ENCODE measurements at places on chromosomes 16 and 17.
A peak's percentile ranks its signal among the peaks of the same experiment; 100 is the strongest.

- no peak for DNase-seq
These were observed 193.0 kb upstream of the ZFHX3 start for GRCh38 chr16:73240920-73241319.

- DNase-seq = no peak
These were observed 7.6 kb downstream of the SYT17 start for GRCh38 chr16:19175492-19176262.

DNA sequence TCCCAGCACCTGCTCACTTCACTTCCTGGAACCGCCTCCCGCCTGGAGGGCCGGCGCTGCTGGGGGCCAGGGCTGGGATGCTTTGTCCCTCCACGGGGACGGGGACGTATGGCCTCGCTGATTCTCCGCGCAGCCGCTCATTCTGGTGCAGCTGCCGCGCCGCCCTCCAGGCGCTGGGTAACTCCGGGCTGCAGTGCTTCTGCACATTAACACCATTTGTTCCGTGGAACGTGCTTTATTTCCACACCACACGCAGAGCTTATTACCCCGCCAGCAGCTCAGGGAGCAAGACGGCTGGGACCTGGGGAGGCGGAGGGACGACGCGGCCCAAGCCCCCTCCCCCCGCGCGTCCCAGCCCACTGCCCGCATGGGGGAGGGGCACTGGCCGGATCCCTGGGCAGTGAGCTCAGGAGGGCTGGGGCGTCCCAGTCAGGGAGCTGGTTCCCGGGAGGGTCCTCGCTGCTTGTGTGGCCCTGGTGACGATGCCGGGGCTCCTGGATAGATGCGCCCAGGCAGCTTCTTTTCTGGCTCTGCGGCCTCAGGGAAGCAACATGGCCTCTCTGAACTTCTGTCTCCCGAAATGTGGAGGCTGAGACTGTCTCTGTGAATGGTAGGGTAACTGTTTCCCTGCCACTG lies 45.4 kb upstream of the ACSF3 start:
- no peak for DNase-seq

DNA sequence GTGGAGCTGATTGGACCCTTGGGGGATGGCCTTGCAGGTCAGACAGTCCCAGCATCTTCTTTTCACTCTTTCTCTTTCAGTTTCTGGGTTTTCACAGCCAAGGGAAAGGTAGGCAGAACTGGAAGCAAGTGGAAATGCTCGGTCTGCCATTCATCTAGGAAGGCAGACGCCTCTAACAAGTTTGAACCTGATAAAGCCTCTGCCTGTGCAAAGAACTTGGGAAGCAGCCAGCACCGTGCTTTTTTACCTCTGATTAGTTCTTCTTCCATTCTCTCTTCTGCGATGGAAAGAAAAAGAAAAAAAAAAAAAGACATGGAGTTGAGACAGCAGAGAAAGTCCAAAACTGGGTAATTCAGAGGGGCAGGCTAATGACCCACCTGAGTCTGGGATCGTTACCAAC lies 997.8 kb upstream of the EEF2KMT start:
- no peak for DNase-seq

DNA sequence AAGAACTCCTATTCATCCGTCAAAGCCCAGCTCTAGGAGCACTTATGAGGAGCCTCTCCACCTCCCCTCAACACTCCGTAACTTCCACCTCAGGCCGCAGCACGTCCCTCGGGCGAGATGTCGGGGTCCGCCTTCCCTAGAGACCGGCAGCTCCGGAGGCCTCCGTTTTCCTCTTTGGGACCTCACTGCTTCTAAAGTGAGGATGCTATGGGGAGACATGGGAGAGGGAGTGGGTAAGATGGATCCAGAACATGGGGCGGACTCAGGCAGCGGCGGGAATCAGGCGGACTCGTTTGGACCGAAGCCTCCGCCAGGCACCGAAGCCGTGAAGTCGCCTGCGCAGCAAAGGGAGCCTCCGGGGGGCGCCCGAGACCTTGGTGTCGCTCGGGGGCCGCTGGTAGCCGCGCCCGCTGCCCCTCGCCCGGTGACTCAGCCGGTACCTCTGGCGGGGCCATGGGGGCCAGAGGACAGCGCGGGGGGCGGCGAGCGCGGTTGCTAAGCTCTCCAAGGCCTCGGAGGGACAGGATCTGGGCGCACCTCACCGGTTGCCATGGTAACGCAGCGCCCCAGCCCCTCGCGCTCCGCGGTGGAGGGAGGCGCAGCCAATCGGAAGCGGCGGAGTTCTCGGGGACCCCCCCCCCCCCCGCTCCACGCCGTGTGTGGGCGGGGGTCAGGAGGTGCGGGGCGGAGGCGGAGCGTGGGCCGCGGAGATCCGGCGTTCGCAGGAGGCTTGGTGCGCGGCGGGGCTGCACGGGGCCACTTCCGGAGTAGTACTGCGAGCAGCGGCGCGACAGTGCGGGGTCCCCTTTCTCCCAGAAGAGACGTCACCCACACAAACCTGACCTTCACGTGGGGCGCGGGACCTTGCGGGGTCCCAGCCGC lies 1.3 kb upstream of the HIC1 start:
- peak; percentile 91 for DNase-seq

DNA sequence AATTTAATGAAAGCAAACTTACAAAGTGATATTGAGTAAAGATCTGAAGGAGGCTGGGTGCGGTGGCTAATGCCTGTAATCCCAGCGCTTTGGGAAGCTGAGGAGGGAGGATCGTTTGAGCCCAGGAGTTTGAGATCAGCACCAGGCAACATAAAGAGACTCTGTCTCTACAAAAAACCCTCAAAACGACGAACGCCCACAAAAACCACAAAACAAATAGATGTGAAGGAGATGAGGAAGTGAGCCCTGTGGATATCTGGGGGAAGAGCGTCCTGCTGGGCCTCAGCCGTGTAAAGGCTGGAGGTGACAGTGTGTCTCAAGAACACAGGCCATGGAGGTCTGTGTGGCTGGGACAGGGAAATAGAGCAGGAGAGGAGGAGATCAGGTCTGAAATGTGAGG lies 68.8 kb downstream of the ITFG1 start:
- DNase-seq = no peak
